Stimulated activated CD8-positive, alpha-beta memory T cell treated with anti-CD3 and anti-CD28 coated beads, Interleukin-4, amount 100 ng/mL, for 1 hour (primary cell): ENCODE measurements at places on chromosomes 3 and 15.

GRCh38 chr3:10150987-10151386 is 9.4 kb downstream of the VHL start:
- DNase-seq: no peak

- DNase-seq: no peak
Observed at GRCh38 chr3:46298871-46299607, 54.9 kb upstream of the CCR2 start.

DNA sequence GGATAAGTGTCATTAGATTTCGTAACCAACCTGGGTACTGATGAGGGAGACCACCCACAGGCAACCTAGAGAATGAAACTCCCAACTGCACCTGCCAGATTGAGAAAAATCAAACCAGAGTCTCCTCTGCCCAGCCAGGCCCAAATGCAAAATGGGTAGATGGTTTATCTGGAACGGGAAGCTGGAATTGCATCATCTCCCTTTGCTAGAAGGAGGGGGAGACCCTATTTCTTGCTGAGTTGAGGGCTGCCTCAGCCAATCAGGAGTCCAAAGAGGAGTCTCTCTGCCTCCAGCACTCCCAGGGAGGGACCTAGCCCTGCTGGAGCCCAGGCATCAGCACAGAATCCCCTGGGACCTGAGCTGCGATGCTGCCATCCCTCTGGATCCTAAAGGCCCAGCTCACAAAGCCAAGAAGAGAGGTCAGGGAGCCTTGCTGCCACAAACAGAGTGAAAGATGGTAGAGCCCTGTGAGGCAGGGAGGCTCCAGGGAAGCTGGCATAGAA is 8.1 kb downstream of the RMDN3 start:
- DNase-seq: no peak

DNA sequence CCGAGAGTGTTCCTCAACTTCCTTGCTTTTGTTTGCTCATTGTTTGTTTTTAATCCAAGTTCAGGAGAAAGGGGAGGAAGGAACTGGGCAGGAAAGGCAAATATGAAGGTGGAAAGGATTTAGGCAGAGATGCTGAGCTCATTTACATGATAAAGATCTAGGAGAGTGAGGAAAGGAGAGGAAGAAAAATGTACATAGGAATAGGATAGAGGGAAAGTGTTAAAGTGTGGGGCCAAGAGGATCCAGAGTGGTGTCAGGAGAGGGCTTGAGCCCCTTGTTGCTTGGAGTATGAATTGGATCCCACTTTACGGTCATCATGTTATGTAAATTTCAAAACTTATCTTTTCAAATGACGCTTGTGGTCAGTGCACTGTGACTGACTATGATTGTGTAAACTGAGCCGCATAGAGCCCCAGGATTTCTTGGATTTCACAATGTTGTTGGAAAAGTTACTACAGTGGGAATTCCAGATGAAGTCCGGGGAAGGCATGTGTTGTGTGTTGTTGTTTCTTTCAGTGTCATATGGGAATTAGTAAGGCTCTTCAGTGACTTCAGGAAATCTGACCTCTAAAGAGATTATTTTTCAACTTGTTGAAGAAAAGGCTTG is 15.0 kb upstream of the PLD1 start:
- DNase-seq: no peak

- DNase-seq: no peak
Observed at GRCh38 chr15:33396475-33396874, 85.7 kb downstream of the RYR3 start.

DNA sequence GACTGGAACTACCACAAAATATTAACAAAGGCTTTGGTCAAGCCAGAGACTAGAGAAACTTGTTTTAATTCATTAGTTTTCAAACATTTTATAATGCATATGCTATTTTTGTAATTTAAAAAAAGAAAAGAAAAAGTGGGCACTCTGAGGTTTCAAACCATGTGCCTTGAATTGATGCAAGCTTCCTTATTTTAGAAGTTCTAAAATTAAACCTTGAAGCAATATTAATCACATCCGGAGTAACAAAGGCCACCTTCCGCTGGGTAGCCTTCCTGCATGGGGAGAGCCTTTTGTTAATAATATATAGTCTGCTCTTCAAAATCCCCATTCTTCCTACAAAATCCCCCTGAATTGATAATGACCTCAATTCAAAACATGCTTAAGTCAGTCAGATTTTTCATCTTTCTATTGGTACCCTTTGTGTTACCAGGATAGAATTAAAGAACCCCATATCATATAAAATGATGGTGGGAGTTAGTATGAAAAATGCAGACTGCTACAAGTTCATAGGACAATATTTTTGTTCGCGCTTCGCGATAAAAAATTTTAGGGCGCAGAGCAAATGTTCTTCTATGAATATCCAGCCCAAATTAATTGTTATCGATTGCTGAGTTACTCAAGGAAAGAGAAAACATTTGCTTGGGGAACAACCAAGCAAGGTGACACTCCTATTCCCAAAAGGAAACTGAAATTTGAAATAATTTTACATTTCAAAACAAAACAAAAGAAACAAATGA is 30.6 kb downstream of the LDHAL6B start:
- no peak for DNase-seq

DNA sequence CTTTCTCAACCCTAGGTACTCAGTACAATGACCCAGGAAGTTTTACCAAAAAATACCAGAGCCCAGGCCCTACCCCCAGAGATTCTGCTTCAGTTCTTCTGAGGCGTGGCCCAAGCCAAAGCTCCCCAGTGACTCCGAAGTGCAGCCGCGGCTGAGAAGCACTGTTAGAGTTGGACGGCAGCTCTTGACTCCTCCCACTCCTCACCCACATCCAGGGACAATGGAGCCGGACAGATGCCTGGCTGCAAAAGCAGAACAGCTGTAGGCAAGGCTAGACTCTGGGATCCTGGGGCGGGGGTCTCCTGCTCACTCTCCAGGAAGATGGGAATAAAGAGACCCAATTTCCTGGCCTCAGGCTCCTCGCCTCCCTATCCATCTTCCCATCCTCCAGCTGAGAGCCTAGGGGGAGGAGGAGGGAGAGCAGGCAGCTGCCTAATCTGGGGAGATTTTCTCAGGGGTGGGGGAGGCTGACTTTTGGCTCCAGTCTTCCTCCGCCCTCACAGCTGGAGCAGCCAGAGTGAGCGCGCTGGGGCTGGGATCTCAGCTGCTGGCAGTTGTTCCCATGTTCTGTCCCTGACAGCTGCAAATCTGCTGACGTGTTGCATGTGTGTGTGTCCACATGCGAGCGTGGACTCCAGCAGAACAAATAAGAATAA is 223.8 kb downstream of the OPA1 start:
- DNase-seq: no peak

GRCh38 chr3:108088697-108089096 is 2.1 kb downstream of the CD47 start:
- DNase-seq: no peak

- no peak for DNase-seq
Observed at GRCh38 chr3:197309528-197310361, 11.3 kb upstream of the DLG1 start.

DNA sequence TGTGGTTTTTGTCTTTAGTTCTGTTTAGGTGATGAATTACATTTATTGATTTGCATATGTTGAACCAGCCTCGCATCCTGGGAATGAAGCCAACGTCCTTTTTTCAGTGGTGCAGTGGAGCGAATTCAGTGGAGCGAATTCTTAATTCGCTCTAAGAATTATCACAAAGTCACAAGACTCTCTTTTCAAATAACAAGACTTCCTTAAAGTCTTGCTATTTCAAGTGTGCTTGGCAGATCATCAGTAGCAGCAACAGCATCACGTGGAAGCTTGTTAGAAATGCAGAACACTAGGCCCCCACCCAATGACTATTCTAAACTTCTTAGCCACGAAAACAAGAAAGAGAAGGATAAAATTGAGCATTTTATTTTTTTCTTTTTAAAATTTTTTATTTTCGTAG is 58.1 kb upstream of the CD200R1L start:
- no peak for DNase-seq

DNA sequence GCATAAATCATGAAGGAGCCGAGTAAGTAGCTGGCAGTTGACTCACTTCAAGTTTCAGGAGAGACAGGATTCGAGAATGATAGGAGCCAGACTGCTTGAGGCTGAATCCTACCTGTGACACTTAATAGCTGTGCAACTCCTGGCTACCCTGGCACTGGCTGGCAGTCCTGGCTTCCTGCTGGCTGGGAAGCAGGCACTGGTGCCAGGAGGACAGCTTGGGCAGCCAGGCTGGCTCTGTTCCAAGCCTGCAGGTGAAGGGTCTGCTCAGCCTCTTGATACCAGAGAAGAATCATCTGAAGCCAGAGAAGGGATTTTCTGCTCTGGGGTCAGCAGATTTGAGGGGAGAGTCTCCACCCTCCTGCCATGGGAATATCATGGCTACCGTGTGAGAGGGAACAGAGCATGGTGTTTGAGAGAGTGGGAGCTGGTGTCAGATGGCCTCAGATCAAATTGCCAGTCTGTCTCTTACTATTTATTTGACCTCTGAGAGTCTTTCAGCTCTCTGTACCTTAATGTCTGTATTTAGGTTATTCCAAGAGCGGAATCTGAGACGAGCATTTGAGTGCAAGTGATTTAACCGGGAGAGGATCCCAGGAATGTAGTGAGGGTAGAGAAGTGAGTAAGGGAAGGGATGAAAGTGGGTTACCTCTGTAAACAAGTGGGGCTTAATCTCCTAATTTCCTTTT is 4.4 kb upstream of the XIRP1 start:
- no peak for DNase-seq

- no peak for DNase-seq
Observed at GRCh38 chr3:44939581-44940036, 36.4 kb downstream of the ZDHHC3 start.

- no peak for DNase-seq
Observed at GRCh38 chr15:67307156-67307555, 52.6 kb downstream of the IQCH start.

GRCh38 chr3:153166206-153166605 is 4.2 kb downstream of the RAP2B start:
- no peak for DNase-seq

DNA sequence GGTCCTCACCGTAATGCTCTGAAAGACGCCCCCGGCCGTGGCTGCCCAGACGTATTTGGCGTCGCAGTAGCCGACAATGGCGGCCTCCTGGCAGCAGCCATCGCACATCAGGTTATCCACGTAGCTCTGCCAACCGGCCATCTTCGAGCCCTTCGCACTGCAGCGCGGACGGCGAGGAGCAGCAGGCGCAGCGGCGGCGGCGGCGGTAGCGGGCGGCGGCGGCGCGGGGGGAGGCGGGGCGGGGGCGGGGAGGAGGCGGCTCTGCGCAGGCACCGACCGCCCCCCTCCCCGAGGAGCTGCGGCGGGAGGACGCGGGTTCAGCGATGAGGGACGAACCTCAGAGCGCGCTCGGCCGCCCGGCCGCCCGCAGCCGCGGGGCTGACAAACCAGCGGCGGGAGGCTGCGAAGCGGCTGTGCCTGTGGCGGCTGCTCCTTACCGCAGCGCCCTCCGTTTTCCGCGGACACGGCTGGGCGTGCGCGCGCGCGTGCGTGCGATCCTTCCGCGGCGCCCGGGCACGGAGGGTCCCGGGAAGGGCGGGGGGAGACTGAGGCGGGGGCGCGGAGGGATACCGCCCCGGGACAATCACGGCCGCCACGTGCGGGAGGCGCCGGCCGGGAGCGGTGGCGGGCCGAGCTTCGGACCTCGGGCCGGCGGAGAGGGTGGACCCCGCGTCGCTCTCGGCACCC is at the start of gene PFN2:
TSS of gene PFN2 (minus strand) at position 180 of the 687 bp plus-strand sequence. CDS start at position 141, 39 bp downstream.
- DNase-seq: peak; percentile 30

- no peak for DNase-seq
Observed at GRCh38 chr3:66372681-66373350, 128.0 kb downstream of the LRIG1 start.

DNA sequence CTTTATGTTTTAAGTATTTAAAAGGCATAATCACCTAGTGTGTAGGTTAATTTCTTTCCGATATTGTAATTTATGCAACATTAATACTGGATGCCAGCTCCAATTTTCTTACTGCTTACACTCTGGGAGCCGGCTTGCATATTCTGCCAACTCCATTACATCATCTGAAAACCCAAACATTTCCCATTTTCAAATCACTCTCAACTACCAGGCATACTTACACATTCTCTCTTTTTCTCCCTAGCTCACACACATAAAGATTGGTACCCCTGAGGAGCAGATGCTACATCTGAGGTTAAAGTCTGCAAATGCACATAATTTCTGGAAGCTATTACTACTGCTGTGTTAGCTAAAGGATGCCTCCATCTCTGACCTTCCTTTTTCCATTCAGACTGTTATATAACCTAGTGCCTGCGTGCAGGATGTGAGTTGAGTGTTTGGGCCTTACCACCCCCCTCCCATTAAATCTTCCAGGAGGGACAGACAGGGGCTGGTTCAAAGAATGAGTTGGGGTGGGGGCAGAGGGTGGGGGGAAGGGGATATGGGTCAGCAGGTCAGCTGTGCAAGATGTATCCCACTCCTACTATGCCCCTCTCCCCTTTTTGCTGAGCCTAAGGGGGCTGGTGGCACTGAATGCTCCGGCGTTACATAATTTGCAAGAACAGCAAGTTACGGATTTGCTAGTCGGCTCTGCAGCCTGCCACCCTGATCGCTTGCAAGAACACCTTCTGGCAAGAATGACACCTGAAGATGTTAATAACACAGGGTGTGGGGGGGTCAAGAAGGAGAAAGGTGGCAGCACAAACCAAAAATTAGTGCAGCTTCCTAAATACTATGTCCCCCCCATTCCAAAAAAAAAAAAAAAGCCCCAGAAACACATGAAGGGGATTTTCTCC is 2.5 kb downstream of the RORA start:
- DNase-seq: no peak

DNA sequence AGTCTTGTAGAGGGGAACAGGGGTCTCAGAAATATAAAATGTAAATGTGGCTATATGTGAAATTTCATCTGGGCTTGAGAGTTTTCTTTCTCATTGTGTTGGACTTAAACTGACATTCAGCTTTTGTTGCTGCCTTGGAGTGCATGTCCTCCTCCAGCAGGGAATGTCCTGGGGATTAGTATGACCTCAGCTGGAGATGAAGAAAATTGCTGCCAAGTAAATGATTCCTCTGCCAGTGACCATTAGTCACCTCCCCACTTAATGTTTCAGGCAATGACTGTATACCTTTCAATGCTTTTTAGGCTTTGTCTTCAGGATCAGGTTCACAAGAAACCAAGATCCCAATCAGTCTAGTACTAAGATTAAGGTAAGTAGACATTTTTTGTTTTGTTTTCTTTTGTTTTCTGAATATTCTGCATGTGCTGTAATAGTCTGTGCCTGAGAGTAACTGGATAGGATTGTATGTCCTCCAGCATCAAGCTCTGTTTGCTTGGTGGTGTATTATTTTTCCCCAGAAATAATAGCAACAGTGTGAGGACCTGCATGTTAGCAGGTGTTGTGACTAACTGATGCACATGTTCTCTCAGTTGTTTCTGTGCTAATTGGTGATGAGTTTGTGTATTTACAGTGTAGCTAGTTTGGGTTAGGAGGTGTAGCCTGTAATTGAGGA is 18.1 kb upstream of the SLC22A13 start:
- no peak for DNase-seq
